ENCODE measurements at places on chromosomes 11 and 22. TPM values are rescaled to one million over a fixed set of nuclear protein-coding genes. Genes with fewer than 3 reads are reported as not detected.

GRCh38 chr11:61736310-61736709 is 16.1 kb upstream of the MYRF start:
- no peak for DNase-seq

DNA sequence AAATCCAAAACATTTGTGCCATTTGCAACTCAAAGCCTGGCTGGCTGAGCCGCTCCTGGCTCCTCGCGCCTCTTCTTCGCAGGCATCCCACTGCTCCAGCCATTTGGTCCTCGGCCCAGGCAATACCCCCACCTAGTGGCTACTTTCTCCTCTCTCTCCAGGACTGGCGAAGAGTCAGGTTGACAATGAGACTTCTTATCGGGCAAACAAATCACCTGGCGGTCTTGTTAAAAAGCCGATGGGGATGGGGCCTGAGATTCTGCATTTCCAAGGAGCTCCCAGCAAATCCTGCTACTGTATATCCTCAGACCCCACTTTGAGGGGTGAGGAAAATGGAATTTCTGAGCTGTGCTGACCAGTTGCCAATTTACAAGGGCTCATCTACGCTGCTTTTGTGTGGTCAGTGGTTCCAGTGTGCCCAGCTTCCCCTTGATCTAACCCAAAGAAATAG is 89.0 kb downstream of the ISX start:
- peak; percentile 38 for DNase-seq

The SLC22A9 gene
- not detected for total RNA-seq

GRCh38 chr11:107697291-107697690 is 14.6 kb downstream of the SLN start:
- no peak for DNase-seq

DNA sequence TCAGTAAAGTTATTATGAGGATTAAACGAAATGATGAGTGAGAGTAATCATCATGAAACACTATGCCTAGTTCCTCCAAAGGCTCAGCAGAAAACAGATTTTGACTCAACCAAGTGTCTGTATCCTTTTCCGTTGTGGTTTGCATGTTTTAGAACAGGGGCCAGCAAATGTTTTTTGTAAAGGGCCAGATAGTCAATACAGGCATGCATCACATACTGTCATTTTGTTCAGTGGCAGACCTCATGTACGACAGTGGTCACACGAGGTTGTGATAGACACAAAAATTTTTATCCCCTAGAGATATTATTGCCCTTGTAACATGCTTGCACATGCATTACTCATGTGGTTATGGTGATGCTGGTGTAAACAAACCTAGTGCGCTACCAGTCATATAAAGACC is 81.9 kb upstream of the SLC25A18 start:
- no peak for DNase-seq

DNA sequence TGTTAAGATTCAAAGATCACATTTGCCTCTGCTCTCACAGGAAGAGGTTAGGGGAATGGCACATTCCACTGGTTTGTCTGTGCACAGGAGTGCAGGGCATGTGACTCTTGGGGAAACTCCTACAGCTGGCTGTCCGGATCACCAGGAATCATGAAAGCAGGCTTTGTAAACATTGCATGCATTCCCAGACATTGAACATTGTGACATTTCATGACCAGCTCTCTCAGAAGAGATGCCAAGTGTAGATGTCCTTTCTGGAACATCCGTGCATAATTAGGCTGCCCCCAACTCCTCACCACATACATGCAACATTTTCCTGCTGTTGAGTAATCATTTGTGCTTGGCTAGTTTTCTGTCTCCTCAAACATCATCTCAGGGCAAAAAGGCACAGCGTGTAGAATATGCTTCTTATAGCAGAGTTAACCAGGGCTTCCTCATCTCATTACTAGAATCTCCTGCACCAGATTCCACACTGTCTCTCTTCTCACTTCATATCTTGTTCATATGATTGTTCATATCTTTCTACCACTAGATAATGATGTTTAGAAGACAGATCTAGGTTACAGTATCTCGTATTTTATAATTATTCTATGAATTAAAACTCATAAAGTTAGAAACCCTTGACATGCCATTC is 694.7 kb downstream of the NTM start:
- DNase-seq = no peak

GRCh38 chr11:62344210-62344609 is 7.0 kb downstream of the ASRGL1 start:
- DNase-seq = no peak

DNA sequence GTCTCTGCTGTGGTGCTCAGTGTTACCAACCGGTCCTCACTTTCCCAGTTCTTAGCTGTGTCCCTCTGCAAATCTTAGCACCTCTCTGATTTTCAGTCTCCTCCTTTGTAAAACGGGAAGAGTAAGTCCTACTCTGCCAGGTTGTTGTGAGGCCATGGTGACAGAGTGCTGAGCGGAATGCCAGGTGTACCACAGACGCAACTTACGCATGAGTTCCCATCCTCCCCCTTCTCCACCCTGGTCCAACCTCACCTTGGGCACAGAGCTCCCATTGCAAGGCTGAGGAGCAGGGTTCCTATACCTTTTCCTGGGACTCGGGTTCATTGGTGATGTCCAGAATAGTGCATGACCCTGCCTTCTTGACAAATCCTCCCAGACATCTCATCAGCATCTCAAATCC is 7.3 kb upstream of the DDB2 start:
- DNase-seq = no peak

- no peak for DNase-seq
Observed at GRCh38 chr22:22061085-22062077, 78.8 kb upstream of the TOP3B start.

DNA sequence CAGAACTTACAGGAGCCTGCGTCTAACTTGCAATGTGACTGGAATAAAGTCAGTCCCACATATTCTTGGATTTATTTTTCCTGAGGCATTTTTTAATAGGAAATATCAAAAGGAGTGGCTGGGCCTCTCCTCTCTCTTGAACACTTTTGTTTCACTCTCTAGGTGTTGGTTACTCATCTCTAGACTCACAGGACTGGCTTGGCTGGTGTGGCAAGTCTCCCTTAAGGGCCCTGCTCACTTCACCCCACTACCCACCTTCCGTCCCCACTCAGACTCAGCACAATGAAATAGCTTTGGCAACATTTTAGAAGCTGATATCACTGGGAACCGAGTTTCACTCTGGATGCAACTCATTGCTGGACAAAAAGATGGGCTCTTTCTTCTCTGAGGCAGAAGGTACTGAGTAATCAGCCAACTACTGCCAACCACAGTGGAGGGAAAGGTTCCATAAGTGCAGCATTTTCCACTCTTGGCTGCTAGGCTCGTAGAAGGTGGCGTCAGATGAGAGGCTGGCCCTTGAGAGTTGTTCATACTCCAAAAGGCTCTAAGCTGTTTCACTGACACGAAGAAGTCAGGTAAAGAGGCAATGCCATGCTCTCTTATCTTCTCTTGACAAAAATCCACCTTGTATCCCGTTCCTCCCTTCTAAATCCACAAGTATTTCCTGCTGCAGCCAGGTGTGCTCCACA is 390.6 kb downstream of the SOX6 start:
- DNase-seq = no peak

The MS4A15 gene
- total RNA-seq = not detected

GRCh38 chr11:103792981-103793468 is 243.4 kb upstream of the DDI1 start:
- no peak for DNase-seq

The MS4A6A gene
- total RNA-seq = not detected

- DNase-seq = no peak
Observed at GRCh38 chr11:128784059-128784804, 82.9 kb downstream of the KCNJ1 start.

DNA sequence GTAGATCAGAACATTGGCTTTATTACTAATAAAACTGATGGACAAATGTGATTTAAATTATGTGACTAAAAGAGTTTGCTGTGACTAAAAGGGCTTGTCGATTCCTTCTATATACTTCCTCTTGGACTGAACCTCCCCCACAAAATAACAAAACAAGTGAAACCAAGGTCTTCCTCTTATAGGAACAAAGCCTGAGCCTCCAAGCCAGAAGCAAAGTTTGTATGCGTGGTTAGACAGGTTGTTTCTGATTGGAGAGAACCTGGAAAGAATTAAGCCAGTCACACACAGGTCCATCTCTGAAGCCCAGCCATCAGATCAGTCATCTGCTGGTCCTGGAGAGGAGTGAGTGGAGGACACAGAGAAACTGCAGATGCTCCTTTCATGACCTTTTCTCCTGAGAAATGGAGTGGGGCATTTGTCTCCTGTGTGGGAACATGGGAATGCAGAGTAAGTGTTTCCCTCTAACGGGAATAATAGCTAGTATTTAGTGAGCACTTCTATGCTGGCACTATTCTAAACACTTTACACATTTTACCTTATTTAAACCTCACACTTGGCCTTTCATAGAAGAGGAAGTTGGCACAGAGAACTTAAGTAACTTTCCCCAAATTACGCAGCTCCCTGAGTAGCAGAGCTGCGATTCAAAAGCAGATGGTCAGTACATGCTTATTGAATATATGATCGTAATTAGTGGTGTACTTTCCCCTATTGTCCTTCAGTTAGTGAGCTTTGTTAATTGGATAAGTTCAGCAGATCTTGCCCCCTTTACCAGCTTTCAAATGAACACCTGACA is 77.1 kb downstream of the UVRAG start:
- DNase-seq = no peak

GRCh38 chr22:31646186-31647019 is 15.6 kb downstream of the PISD start:
- DNase-seq = peak; percentile 65

DNA sequence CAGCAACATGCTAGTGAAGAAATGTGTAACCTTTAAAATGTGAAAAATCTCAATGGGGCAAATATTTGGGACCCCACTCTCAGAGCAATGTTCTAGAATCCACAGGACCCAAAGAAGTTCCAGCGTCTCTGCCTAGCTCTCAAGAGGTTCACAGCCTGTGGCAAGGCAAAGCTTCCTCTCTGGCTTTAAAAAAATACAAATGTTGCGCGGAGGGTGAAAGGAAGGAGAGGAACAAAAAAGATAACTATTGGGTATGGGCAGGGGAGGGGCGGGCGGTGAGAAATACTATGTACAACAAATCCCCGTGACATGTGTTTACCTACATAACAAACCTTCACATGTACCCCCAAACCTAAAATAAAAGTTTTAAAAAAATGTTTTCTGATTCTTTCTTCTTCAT is 53.6 kb downstream of the PITPNB start:
- no peak for DNase-seq

GRCh38 chr22:30305906-30306626 is 16.8 kb upstream of the CASTOR1 start:
- DNase-seq = peak; percentile 54

- no peak for DNase-seq
Observed at GRCh38 chr11:35187996-35188395, 49.0 kb downstream of the CD44 start.

The POTEH gene
- not detected for total RNA-seq

GRCh38 chr11:134956450-134957210 is 544.6 kb upstream of the B3GAT1 start:
- DNase-seq = no peak

- no peak for DNase-seq
Observed at GRCh38 chr11:61757213-61757862, 4.9 kb downstream of the MYRF start.

- DNase-seq = no peak
Observed at GRCh38 chr11:30816959-30817880, 231.1 kb upstream of the MPPED2 start.

DNA sequence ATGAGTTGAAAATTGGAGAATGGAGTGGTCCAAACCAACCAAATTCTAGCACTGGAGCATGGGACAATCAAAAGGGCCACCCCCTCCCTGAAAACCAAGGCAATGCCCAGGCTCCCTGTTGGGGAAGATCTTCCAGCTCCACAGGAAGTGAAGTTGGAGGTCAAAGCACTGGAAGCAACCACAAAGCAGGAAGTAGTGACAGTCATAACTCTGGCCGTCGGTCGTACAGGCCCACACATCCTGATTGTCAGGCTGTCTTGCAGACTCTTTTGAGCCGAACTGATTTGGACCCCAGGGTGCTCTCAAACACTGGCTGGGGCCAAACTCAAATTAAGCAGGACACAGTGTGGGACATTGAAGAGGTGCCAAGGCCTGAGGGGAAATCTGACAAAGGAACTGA is 80.5 kb upstream of the ADSL start:
- peak; percentile 33 for DNase-seq

- DNase-seq = no peak
Observed at GRCh38 chr22:49862496-49862776, 8.8 kb downstream of the ZBED4 start.

GRCh38 chr11:46200537-46201281 is 76.8 kb upstream of the CREB3L1 start:
- DNase-seq = no peak

DNA sequence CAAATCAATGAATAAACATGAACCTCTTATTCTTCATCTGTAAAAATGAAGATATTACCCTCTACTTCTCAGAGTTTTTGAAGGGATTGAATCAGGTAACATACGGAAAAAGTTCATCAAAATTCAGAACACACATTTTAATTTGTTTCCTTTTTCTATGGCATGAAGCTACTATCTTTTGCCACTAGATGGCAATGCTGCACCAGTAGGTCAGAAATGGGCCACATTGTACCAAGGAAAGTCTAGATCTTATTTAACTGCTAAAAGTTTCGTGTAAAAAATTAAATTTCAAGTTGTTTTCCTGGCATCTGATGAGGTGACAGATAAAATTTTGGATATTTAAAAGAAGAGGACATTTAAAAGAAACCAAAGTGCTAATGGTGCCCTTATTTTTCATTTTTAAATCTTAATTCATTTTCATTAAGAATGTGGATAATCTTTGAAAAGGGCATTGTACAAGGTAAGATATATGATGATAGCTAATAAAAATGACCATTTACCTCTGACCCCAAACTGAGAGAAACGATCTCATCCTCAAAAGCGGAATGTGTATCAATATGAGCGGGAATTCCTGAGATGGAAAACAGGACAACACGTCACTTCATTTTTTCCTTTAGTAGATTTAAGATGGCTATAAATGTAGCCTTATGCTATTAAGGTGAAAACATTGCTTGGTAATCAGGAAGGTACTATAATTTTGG is 16.1 kb downstream of the ALKBH8 start:
- peak; percentile 40 for DNase-seq

The MRPL11 gene
- 106 TPM for total RNA-seq

DNA sequence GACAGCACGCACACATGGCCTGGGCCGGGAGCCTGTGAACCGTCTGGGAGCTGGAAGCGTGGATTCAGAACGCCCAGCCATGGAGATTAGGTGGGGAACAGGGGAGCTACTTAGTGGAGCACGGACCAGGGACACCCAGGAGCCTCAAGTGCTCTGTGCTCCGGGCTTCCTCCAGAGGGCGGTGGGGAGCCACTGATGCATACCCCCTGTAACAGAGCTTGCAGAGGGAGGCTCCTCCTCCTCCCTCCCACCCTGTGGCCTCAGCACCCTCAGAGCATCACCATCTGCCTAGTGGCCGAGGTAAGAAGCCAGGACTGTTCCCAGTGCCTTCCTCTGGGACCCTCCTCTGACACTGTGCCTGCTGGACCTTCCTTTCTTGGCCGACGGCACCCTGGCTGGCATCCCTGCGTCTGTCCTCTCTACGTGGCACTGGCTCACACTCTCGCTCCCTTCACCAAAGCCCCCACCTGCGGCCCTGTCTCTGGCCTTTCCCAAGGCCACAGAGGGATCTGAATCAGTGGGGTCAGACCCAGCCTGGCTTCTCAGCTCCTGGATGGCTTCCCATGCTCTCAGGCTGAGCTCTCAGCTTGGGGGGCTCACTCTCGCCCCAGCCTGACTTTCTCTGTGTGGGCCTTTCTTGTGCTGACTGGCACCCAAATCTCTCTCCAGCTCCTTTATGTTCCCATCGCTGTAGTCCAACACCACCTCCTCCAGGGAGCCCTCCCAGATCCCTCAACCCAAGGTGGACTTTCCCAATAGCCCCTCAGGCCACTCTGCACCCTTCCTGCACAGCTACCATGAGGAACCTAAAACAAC is 780.9 kb downstream of the BRD1 start:
- DNase-seq = peak; percentile 49

The BAIAP2L2 gene
- 1.6 TPM for total RNA-seq

- DNase-seq = peak; percentile 37
Observed at GRCh38 chr11:44949160-44950030, 1.3 kb downstream of the TP53I11 start.

Measured in activated CD4-positive, alpha-beta memory T cell treated with anti-CD3 and anti-CD28 coated beads for 36 hours (primary cell).